ENCODE measurements at places on chromosomes 2 and 18.
A peak's percentile ranks its signal among the peaks of the same experiment; 100 is the strongest.

- no peak for DNase-seq
Observed at GRCh38 chr18:28574175-28574574, 397.2 kb upstream of the CDH2 start.

- DNase-seq, result no peak
Observed at GRCh38 chr2:74502147-74502719, 2.8 kb upstream of the LBX2 start.

- DNase-seq, result no peak
Observed at GRCh38 chr2:85240055-85240454, 87.7 kb downstream of the TGOLN2 start.

DNA sequence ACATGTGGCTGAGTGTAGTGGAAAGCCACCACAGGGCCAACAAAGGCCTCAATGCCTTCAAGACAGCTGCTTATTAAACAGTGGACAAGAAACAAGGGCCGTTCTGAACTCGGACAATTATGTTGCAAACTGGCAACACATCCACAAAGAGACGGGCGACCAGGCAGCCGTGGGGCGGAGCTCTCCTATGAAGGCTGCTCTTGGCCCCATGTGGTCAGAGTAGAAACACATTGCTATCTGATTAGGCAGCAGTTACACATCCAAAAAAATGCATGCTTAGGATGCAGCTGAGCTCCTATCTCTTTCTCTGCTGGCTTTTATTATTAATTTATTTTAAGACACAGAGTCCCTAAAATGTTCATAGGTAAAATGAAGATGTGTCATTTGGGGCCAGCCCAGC lies 163.4 kb downstream of the TMEM163 start:
- DNase-seq, result no peak

DNA sequence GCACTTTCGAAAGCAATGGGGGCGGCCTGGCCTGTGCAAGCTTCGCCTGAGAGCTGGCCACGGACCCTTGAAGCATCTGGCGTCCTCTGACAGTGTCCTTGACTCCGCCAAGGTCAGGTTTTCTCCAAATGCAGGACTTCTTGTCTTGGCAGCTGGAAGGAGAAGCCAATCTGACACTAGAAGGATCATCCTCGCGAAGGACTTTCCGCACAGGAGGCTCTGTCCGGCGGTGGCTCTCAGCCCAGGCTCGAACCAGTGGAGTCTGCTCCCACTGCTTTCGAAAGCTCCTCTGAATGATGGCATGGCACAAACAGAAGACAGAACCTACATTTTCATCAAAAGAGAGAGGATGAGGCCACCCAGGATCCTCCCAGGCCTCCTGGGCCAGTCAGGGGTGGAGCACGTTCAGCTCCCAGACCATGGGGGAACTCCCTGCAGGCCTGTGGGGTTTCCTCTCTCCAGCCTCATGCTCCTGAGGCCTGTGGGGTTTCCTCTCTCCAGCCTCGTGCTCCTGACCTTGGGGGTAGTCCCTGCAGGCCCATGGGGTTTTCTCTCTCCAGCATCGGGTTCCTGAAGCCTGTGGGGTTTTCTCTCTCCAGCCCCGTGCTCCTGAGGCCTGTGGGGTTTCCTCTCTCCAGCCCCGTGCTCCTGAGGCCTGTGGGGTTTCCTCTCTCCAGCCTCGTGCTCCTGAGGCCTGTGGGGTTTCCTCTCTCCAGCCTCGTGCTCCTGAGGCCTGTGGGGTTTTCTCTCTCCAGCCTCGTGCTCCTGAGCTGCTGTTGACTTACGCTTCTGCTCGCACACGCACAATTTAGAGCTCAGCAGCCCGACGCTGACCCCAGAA lies 396.5 kb upstream of the SALL3 start:
- DNase-seq, result no peak

DNA sequence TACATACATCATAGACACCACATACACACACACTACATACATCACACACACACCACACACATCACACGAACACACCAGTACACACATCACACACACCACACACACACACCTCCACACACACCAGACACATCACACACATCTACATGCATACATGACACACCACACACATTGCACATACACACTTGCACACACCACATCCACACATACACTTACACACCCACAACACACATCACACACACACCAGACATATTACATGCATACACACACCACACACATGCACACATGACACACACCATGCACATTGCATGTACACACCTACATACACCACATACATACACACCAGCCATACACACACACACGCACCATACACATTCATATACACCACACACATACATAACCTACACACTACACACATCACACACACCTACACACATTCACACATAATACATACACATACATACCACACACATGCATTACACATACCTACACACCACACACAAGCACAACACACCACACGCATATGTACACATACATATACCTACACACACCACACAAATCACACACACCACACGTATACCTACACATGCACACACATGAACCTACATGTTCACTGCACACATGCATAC lies 156.5 kb downstream of the NDUFA10 start:
- no peak for DNase-seq

DNA sequence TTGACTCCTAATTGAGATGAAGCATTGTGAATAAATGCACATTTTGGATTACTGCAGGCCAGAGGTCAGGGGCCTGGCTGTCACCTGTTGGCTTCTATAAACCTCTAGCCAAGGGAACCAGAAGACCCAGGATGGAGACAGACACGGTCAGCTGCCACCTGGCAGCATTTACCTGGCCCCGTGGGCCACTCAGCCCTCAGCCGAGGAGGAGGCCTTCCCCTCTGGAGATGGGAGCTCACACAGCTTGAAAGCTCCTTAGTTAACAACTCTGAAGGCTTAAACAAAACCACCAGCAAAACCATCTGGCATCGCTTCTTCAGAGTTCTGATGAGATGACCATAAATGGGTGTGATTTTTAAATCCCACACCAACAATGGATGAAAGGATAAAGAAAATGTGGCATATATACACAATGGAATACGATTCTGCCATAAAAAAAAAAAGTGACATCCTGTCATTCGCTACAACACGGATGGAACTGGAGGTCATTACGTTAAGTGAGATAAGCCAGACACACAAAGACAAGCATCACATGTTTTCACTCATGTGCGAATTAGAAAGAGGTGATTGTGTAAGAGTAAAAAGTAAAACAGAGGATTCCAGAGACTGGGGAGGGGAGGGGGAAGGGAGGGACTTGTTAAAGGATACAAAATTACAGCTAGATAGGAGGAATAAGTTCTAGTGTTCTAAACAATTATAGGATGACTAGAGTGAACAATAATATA lies 218.4 kb downstream of the TMEM163 start:
- no peak for DNase-seq

DNA sequence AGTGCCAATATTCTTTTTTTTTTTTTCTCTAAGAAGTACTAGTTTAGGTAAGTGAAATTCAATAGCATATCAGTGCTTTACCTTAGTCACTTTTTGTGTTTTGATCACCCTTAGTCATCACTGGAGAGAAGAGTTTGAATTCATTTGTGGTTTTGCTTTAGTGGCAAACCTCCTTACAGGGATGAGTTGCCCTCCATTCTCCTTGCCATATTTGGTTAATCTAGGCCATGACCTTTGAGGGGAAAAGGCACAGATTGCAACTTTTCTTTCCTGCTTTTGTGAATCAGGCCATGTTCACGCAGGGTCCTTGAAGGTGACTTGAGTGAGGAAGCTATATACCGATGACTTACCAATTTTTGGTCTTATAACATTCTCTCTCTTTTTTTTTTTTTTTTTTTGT lies 34.4 kb downstream of the PLEKHA3 start:
- DNase-seq, result no peak

- no peak for DNase-seq
Observed at GRCh38 chr2:160647967-160648685, 154.5 kb upstream of the RBMS1 start.

DNA sequence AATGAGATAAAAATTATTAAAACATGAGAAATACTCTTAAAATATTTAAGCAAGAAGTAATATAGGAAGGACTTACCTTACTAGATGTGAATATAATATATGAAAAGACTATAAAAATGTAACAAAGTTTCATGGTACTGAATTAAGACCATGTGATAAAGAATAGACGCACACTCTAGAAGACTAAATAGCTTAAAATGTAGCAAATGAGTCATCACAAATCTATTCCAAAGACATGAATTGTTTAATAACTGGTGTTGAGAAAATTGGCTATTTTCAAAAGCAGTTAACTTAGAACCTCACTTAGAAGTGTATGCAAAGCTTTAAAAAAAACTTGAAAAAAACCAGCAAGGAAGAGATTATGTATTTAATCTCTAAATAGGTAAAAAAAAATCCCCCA lies 64.1 kb downstream of the POLE4 start:
- no peak for DNase-seq

GRCh38 chr2:18332477-18332876 lies 228.0 kb downstream of the RDH14 start:
- no peak for DNase-seq

- DNase-seq, result peak; percentile 27
Observed at GRCh38 chr2:107542314-107542740, 284.4 kb upstream of the RGPD4 start.

DNA sequence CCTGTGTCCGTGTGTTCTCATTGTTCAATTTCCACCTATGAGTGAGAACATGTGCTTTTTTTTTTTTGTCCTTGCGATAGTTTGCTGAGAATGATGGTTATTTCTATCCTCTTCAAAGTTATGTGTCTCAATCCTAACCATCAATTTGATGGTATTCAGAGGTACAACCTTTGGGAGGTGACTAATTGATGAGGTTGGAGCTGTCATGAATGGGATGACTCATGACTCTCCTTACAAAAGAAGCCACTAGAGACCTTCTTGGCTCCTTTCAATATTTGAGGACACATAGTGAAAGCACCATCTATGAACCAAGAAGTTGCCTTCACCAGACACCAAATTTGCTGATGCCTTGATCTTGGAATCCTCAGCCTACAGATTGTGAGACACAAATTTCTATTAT lies 677.1 kb upstream of the DDX18 start:
- no peak for DNase-seq

- DNase-seq, result no peak
Observed at GRCh38 chr2:161017780-161018470, 142.3 kb upstream of the TANK start.

- peak; percentile 98 for DNase-seq
Observed at GRCh38 chr2:55839182-55839819, 84.3 kb downstream of the EFEMP1 start.

DNA sequence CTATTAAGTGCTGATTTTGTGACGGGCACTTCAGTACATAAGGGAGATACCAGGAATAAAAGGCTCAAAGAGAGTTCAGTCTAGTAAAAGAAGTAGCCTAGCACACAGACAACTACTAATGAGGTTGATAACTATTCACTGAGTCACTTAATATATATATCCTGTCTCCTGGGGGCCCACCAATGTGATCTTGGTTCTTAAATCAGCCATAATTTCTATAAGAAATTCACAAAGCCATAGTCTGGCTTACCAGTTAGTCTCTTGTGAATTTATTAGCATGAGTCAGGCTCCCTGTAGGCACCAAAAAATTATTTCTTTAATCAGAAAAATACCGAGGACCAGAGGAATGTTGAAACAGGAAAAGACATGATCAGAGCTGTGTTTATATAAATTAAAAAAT lies 10.4 kb downstream of the KCNE4 start:
- no peak for DNase-seq

DNA sequence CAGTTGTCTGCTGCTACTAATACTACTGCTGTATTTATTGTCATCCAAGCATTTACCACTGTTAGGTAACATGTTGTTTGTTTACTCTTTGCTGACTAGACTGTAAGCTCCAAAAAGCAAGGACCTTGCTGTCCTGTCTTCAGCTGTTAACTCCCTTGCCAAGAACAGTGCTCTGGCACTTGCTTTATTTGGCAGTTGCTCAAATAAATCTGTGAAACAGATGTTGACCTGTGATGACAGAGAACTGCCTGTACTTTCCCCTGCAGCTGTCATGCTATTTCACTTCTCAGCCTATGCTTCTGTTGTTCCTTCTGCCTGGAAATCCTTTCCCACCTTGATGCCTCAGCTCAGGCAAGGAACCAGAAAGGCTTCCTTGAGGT lies 181.2 kb downstream of the ATAD2B start:
- no peak for DNase-seq

- DNase-seq, result no peak
Observed at GRCh38 chr2:196230061-196230854, 58.9 kb upstream of the STK17B start.

- DNase-seq, result no peak
Observed at GRCh38 chr2:80592106-80592505, 287.6 kb upstream of the LRRTM1 start.

DNA sequence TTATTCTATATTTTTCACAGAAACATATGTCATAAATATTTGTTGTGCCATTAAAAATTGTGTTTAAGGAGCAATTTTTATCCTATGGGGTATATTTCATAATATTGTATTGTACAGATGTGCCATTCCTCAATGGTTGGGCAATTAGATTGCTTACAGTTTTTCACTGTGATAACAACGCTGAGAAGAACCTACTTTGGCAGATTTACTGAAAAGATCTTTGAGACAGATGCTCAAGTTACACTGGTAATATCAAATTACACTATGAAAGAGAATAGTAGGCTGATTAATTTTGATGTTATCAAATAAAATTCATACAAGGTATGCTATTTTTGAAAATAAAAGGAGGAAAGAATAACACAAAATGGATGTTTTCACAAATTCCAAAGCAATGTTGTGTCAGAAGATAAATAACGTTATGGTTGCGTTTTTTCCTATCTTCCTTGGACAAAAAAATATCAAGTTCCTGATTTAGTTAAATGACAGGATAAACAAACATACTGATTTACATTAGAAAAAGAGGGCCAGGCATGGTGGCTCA lies 335.1 kb upstream of the ZNF521 start:
- no peak for DNase-seq

GRCh38 chr18:44502790-44503189 lies 177.9 kb upstream of the SETBP1 start:
- DNase-seq, result no peak

- no peak for DNase-seq
Observed at GRCh38 chr2:73489053-73489452, 103.4 kb downstream of the ALMS1 start.

DNA sequence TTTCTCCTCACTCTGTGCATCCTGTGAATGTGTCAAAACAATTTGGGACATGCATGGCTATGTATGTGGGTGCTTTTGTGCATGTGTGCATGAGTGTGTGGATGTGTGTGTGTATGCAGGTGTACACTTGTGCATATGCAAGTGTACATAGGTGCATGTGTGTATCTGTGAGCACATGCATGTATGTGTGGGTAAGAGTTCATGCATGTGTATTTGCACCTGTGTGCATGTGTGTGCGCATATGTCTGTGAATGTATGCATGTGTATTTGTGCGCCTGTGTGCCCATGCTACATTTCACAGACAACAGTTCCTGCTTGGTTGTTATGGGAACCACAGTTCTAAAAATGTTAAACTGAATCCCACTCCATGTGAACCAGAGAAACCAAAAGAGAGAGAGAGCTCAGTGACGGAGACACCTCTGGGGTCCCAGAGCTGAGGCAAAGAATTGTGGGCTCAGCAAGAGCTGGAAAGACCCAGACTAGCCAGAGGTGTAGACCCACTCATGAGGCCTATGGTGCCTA lies 1.9 kb upstream of the FBXO41 start:
- DNase-seq, result no peak

Measured in NCI-H1417 (cell line).